ENCODE measurements at places on chromosomes 1 and 21.

- DNase-seq = no peak
These were observed 18.4 kb downstream of the CCT3 start for GRCh38 chr1:156319664-156320063.

DNA sequence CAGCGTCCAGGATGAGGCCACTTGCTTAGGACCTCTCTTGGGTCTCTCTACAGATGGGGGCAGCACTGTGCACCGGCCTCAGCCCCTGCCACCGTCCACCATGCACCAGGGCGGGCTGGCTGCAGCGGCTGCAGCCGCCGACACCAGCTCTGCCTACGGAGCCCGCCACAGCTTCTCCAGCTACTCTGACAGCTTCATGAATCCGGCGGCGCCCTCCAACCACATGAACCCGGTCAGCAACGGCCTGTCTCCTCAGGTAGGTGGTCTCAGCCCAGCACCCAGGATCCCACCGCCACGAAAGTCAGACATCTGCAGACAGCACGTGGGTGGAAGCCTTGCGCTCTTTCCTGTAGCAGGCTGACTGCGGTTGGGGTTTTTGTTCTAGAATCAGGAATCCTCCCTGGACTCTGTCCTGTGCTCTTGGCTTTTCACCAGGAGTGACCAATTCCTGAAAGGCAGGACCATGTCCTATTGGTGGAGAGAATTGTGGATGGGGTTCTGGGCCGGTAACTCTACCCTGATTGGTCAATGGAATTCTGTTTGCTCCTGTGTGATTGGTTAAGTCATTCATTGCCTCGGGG lies 72.5 kb downstream of the PAX7 start:
- DNase-seq = no peak

GRCh38 chr1:20380616-20381035 lies 90.0 kb downstream of the VWA5B1 start:
- DNase-seq = no peak

DNA sequence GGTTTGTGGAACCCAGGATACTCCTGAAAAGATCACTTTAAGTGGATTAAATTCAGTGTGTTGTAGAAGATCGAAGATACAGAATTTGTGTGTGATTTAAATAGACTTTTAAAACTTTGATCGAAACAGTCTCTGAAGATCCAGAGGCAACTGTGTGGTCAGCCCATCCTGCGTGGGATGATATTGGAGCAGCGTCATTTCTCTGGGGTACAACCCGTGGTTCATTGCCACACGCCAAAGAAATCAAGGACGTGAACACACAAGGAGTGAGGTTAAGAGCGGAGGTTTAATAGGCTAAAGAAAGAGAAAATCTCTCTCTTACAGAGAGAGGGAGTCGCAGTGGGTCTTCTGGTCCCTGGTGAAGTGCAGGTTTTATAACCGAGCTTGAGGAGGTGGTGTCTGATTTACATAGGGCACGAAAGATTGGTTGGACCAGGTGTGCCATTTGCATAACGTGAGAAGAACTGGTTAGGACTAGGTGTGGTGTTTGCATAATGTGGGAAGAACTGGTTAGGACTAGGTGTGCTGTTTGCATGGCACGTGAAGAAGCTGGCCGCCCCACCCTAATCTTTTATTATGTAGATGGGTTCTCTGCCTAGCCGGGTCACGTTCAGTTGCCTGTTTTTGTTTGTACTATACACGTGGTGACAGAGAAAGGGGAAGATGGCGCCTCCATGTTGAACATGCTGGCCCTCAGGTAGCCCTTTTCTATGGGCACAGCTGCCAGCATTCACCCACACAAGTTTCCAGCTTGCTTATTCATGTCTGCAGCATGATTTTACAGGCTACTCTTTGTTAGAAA lies 82.3 kb downstream of the ADSS2 start:
- DNase-seq = no peak

DNA sequence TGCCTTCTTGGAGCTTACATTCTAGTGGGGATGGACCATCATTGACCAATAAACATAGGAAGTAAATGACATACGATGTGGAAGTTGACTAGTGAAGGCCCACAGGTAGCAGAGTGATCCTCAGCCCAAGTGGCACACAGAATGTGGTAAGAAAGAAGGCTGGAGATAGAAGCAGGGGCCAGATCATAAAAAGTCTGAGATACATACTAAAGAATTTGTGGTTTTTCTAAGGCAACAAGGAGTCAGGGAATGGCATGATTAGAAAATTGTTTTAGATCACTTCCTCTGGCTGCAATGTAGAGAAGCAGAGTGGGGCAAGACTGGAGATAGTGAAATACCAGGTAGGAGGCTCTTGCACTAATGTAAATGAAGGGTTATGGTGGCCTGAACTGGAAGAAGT lies 154.0 kb downstream of the VPS13D start:
- no peak for DNase-seq

- no peak for DNase-seq
These were observed 2.8 kb downstream of the SLC35D1 start for GRCh38 chr1:67051196-67051595.

DNA sequence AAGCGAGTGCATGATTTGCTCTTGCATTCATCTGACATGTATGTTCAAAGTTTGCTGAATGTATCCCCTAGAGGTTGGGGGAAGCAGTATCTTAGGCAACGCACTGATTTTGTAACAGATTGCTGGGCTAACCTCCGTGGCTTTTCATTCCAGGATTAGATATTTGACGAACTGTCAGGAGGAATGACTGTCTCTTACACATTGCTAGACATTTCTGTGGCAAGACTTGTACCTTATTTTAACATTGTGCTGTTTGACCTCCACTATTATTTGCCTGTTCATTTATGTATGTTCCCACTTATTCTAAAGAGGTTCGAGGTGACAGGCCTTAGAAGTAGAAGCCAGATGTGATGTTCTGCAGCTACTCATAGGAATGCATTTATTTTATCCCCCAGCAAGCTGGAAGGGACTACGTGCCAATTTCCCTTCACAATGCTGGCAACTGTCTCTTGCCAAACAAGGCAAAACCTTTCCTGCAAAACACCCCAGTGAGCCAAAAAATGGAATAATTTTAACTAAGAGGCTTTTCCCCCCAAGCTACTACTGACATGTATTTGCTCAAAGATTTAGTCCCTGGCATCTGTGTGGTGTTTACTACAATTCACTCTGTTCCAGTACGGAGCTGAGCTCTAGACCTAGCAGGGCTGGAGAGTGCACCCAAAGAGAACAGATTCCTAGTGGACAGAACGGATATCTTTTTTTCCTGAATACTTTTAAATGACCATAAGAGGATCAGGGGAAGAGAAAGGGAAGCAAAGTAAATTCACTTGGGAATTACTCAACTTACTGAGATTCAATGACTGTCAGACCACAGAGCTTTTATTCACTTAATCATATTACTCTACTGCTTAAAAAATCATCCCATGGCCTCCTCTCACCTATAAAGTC lies 646.2 kb downstream of the SMYD3 start:
- DNase-seq = no peak

- no peak for DNase-seq
These were observed 751 bp downstream of the MRPS15 start for GRCh38 chr1:36463463-36463802.

DNA sequence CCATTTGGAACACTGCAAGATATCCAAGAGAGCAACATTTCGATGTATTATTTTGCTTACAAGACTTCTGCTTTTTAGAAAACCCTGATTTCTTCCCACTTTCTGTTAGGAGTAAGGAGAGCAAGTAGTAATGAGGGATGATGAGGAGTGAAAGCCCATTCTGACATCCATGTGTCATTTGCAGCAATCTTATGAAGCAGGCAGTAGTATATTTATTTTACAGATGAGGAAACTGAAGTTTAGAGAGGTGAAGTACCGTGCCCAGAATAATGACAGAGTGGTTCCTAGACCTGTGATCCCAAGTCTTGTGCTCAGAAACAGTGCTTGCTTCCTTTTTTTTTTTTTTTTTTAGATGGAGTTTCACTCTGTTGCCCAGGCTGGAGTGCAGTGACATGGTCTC lies 7.1 kb upstream of the ZSCAN20 start:
- no peak for DNase-seq
